ENCODE measurements at places on chromosomes 12 and 14.

DNA sequence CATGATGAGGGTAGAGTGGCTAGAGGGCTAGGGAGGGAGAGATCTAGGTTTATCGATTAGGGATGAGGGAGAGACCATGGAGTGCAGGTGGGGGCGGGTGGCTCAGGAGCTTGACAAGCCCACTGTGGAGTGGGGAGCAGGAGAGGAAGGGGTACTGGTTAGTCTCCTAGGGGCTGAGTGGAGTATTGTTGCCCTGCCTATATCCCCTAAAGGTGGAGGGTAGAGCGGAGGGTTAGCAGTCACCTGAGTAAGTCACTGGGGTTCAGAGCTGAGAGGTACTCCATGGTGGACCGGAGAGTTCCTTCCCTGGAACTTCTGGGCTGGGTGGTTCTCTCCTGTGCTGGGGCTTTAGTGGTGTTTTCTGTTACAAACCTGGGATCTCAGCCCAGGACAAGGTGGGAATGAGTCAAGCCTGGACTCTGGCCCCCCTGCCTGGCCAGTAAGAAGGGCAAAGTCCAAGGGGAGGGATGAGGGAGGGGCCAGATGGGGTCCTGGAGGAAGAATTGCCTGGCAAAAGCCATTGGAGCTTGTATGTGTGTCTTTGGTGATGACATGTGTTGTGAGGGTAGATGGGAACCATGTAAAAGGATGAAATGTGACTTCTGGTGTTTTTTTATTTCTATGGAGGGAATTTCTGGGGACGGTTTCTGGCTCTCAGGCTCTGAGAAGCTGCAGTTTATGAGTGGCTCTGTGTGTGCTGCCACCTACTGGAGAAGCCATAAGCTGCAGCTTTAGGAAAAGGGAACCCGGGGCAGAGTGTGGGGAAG lies at the start of gene CIDEB:
Gene CIDEB, minus strand, starts transcription at position 403 of the 767 bp plus-strand sequence. Its CDS starts 119 bp downstream, at position 284.
- DNase-seq: no peak

GRCh38 chr14:68081489-68081888 lies 261.9 kb downstream of the RAD51B start:
- DNase-seq: no peak

DNA sequence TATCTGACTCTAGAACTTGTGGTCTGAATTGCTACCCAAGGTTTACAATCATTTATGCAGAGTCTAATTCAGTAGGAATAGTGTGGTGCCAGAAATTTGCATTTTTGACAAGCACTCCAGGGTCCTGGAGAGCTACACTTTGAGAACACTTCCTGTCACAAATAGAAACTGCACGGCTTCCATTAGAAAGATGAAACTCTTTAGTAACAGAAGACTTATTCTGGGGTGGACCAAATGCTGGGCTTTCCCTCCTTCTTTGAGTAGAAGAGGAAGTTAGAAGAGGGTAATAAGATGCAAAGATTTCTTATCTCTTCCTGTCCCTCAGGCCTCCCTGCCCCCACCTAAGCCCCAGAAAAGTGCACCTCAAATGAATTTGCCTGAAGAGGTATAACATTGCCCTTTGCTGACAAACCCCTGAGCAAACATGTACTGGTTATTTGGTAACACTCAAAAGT lies 28.4 kb downstream of the DGLUCY start:
- no peak for DNase-seq

DNA sequence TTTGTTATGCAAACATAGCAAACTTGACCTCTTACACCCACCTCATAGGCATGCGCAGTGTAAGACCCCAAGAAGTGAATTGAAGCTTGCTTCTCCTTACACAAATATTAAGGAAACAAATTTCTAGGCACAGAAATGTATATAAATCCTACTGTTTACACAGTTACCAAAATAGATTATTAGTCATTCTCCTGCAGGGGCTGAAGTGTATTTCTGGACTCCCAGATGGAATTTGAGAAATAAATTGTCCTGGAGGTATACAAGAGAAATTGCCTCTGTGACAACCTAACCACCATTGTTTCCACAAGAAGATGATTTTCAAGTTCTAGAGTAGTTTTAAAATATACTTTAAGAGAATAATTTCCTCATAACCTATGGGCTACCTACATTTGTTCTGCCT lies 656.0 kb upstream of the MDGA2 start:
- no peak for DNase-seq

DNA sequence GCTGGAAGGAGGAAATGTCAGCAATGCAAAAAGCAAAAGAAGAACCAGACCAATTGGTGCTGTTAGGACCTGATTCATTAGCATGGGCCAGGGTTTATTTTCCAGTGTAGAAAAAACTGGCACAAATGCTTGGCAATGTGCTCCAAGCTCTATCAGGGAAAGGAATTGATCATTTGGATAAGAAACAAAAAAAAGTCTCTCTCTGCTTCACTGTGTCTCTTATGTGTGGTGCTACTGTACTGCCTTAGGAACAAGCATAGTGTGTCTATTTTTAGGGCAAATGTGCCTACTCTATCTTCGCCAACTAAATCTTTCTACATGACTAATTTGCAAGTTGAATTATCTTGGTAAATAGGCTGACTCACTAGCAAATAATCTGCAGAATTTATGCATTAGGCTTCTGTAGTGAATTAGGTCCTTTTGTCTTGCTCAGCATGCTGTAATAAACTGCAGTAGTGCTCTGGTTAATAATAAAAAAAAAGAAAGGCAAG lies 236.7 kb downstream of the MDGA2 start:
- no peak for DNase-seq

Data from stimulated activated CD8-positive, alpha-beta memory T cell treated with anti-CD3 and anti-CD28 coated beads, Interleukin-4, amount 100 ng/mL, for 1 hour (primary cell).